ENCODE measurements at places on chromosomes 4 and X.

DNA sequence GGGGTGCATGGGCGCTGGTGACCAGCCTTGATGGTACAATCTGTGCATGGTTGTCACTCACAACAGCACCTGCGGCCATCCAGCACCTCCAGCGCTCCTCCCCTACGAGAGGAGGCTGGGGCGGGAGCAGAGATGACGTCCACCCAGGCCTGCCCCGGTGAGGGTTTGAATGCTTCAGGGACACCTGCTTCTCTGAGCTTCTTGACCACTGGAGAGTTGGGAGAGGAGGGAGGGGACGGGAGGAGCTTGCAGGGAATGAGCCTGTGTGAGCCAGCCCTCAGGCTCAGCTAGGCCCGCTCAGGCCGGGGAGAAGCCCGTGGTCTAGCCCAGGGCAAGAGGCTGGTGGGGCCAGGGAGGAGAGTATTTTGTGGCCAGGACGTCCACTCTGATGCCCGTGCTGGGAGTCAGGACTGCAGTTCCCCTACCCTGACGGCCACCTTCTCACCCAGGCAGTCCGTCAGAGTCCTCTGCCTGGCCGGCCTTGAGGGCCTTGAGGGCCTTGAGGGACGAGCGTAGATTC, 59.2 kb downstream of the CPZ start:
- DNase-seq, result no peak

DNA sequence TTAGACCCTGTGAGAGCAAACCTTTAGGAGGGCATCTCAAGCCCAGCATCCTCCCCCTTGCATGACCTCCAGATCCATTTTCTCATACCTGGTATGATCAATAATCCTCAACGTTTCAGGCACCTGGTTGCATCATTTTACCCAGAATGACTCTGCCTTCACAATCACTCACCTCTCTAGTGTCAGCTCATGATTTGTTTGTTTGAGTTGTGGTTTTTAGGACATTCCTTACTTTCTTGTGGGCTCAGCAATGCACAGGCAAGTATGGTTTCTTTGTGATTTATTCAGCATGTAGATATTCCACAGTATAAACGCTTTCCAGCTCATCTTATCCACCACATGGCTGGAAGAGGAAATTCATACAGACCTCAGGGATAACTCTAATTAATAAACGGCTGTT, 93.6 kb upstream of the CPEB2 start:
- no peak for DNase-seq

GRCh38 chr4:139050446-139050845, 34.9 kb downstream of the NOCT start:
- no peak for DNase-seq

GRCh38 chr4:47525154-47525819, 40.2 kb downstream of the ATP10D start:
- DNase-seq, result no peak

GRCh38 chr4:109728385-109728784, 1.5 kb downstream of the PLA2G12A start:
- DNase-seq, result no peak

GRCh38 chrX:9745417-9746115, 20.1 kb downstream of the GPR143 start:
- no peak for DNase-seq

DNA sequence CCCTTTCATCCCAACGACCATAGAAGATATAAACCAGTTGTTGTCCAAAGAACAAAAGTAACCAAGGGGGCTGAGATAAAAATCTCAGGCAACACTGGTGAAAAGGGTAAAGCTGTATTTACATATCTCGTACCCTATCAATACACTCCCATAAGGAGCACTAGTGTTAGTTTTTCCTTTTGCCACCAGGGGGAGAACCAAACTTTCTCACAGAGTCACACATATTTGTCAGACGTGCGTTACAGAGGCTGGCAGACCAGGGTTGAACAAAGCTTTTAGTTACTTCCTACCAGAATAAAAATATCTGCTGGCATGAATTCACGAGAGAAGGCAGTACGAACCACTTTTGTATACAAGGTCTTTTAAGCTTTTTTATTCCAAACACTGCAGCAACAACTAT, 88.3 kb downstream of the AMELX start:
- DNase-seq, result no peak

DNA sequence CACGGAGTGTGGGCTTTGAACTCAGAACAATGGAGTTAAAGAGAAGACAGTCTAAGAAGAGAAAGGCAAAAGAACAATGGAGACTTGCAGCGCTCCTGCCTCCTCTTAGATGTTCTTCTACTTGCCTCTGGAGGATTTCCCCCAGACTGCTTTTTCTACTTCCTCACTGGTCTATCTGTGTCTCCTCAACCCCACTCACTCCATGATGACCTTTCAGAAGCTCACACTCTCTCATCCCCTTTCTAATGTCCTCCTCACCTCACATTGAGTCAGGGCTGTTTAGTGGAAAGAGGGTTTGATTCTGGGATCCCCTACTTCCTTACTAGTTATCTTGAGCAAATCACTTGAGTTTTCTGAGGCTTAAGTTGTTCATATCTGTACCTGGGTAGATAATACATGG, 12.2 kb upstream of the HERC6 start:
- no peak for DNase-seq

- DNase-seq, result no peak
Observed at GRCh38 chr4:152325831-152326230, 210.1 kb downstream of the FBXW7 start.

DNA sequence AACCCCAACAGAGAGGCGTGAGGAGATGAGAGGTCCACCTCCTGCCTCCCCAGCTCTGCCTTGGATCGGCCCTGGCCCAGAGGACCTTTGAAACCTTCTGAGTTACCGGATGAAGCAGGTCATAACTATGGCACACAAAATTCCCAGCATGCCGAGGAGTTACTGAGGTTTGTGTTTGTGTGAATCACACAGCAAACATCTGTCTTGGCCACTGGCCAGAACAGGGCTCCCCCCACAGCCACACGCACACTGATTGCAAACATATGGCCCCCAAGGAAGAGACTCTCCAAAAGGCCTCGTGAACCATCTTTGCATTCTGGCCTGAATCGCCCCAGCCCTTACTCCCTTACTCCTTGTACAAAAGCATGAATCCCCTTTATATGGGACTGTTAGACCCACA, 18.9 kb downstream of the RPS4X start:
- DNase-seq, result no peak

DNA sequence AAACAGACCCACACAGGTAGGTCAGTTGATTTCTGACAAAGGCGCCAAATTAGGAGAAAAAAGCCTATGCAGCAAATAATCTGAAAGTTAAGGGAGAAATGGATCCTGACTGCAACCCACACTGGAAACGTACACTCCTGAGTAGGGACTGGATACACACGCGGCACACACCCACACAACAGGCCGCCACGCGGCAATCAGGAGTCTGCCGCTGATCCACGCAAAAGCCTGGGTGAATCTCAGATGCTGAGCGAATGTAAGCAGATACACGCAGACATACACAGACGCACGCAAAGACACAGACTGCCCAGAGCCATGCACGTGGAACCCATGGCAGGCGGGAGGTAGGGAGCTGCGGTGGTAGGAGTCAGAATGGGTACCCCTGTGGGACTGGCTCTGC, 21.7 kb downstream of the LRPAP1 start:
- no peak for DNase-seq
